ENCODE measurements at places on chromosomes 6 and 20.

DNA sequence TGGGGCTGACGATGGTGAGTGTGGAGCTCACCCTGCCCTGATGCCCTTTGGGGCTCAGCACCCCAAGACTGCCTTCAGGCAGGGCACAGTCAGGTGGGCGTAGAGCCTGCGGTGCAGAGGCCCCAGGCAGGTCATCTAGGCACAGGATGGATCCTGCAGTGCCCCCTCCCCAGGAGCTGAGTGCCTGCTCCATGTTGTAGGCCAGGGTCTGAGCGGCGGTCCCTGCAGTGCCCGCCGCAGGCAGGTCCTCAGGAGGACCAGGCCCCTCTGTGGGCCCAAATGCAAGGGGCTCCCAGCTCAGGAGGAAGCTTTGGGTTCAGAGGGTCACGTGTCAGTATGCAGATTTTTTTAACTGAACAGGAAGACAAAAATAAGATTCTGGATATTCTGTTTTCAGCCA lies 2.8 kb downstream of the MRGBP start:
- DNase-seq: no peak

GRCh38 chr20:57907131-57908000 lies 197.6 kb upstream of the PMEPA1 start:
- no peak for DNase-seq

DNA sequence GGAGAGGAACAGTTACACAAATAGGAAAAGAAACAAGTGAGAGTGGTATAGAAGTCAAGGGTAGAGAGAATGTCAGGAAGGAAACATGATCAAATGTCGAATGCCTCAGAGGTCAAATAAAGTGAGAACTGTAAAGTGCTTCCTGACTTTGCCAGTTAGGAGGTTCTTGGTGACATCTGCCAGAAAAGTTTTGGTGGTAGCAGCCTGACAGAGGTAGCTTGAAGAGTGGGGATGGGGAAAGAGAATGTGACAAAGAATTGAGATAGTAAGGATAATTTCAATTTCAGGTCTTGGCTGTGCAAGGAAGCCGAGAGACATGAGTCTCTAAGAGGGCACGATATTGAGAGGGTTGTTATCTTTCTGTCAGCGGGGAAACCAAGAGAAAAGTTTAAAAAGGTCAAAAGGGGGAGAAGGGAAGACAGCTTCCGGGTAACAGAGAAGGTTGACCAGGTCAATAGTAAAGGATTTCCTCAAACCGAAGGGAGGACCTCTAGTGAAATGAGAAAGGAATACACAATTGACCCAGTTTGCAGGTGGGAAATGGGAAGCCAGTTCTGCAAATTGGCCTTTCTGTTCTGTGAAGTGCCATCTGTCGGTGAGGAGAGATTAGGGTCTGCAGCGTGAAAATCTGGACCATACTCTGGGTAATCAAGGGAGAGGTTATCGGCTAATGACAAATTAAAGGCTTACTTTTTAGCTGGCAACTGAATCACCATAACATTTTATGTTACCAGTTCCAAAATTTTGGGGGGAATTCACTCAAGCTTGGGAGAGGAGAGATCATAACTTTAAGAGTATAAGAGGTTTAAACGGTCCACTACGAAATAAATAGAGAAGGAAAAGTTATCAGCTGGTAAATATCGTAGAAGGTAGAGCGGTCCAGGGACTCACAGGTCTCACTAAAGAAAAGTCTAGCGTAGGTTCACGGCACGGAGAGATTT lies 973 bp upstream of the BRD2 start:
- no peak for DNase-seq

GRCh38 chr20:50794181-50794845 lies 548 bp upstream of the BCAS4 start:
- peak; percentile 86 for DNase-seq

- DNase-seq: no peak
Measured at GRCh38 chr20:40449974-40450616, 238.9 kb downstream of the MAFB start.

- no peak for DNase-seq
Measured at GRCh38 chr6:112234601-112235000, 19.8 kb downstream of the LAMA4 start.

DNA sequence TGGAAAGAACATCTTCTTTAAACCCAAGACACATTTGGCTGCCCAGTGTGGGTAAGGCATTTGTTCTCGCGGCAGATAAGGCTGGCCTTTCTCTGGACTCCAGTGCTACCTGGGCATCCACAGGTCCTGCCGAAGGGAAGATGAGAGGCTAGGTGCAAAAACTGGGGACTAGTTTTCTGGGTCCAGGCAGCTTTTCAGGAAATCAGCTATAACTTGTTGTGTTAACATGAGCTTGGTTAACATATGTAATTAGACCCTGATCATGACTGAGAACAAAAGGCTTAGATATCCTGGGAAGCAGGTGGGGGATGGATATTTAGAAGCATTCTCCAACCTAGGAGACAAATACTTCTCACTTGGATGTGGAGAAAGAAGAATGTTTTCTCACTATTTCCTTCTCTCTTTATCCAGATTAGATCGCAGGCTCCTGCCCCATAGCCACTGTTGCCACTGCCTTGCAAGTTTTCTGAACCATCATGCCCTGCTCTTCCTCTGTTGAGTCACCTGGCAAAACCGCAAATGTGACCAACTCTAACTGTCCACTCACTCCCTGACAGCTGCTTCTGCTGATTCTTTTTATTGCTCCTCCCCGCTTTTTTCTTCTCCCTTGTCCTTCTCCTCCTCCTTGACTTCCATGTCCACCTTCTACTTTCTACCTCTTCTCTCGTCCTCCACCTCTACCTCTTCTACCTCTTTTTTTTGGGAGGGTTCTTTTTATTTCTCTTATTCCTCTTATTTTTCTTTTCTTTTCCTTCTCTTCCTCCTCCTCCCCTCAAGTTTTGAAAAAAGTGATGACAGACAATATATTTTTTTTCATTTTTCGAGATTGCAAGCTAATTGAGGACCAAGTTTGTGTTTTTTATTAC lies 258.1 kb downstream of the UTRN start:
- no peak for DNase-seq

- DNase-seq: no peak
Measured at GRCh38 chr20:59183751-59184150, 20.1 kb downstream of the ZNF831 start.

- DNase-seq: no peak
Measured at GRCh38 chr6:69894578-69895347, 28.4 kb downstream of the COL19A1 start.

GRCh38 chr20:3046677-3047462 lies 1.0 kb downstream of the MRPS26 start:
- no peak for DNase-seq

GRCh38 chr20:38075161-38075998 lies 41.8 kb downstream of the RPRD1B start:
- DNase-seq: no peak

DNA sequence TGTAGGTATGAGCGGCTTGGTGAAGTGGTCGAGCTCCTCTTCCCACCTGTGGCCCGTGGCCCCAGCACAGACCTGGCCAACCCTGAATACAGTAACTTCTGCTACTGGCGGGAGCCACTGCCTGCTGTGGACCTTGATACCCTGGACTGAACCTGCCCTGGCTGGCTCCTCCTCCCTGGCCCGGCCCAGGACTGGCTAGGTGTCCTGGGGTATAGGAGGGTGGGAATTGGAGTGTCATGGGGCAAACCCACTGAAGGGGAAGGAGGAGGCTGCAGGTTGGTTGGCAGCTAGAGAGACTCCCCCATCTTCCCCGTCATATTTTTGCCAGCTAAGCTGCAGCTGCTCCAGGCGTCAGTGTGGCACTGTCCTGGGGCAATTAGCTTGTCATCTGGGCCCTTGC lies 7.9 kb downstream of the EMILIN3 start:
- no peak for DNase-seq

- no peak for DNase-seq
Measured at GRCh38 chr20:25033924-25034300, 24.0 kb downstream of the ACSS1 start.

- DNase-seq: no peak
Measured at GRCh38 chr6:89993411-89993810, 99.1 kb downstream of the GJA10 start.

DNA sequence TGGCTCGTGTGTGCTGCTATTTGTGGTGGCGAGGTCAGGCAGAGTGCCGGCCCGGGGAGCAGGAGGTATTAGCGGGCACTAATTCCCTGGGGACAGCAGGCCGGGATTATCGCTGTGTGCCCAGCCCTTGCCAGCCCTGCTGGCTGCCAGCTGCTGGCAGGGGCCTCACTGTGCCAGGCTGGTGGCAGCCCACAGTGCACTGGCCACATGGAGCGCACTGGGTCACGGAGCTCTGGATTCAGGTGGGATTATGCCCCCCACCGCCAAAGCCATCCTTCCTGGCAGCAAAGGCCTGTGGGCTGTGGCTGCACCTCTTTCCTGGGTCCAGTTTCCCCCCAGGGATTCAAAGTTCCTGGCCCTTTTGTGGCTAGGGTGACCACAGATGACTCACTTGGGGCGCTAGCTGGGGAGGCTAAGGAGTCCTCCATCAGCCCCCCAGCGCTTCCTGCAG lies 59.7 kb downstream of the YTHDF1 start:
- DNase-seq: no peak

DNA sequence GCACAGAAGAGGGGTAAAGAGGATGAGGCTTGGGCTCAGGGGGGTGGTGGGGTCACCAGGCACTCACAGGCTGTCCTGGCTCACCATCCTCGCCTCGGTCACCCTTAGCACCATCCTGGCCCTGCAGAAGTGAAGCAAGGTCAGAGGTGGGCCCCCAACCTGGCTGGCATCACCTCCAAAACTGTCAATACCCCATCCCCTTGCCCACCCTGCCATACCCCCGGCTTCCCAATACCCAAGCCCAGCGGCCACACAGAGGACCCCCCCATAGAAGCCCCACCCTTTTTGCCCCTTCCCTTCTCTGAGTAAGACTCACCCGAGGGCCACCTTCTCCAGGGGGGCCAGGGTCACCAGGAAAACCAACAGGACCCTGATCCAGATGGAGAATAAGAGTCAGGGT lies 23.6 kb downstream of the COL11A2 start:
- DNase-seq: no peak

DNA sequence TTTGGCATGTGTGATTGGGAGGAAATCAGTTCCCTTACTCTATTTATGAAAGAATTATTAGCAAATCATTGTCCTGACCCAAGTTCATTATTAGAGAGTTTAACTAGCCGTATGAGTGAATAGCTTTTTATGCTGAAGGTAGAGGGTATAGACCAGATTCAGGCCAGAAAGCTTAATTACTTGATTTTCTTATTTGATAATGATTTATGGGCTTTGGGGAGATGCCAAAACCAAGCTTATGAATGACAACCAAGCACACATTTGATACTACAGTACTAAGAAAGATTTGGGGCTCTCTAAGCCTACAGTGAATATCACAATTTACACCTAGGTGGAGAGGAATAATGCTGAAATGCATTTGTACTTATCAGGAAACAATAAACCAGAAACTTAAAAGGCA lies 193.2 kb downstream of the ARHGAP18 start:
- DNase-seq: no peak

DNA sequence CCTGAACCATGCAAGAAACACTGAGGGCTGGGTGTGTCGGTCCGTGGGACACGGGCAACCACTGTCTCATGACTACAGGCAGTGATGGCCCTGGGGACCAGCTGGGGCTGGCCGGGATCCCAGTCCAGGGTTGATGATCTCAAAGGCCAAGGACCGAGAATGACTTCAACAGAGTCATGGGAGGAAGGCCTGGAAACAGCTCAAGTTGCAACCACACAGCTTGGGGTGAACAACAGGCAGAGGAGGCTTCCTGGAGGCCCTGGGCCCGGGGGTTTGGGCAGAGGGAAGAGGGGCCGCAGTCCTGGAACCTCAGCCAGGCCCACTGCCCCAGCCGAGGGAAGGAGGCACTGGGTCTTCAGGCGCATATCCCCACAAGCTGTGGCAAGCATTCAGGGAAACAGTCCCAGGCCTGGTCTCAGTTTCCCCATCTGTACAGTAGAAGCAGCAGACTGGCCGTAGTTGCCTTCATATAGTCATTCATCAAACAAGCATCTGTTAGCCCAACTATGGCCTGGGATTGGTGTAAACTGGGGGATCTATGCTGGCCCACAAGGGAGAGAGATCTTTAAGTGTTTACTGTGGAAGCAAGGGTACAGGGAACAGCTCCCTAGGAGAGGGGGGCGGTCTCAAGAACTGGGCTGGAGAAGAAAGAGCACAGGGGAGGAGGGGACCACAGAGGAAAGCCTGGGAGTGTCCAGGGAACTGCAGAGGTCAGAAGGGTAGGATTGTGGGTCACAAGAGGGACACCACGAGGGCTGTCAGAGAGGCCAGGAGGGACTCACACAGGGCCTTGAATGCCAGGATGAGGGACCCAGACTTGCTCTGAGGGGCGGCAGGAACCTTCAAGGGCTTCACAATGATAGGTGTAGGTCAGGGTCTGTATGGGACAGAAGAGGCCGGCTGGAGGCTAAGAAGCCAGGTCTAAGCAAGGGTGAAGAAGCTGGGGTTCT lies 2.1 kb downstream of the MYL9 start:
- peak; percentile 96 for DNase-seq

DNA sequence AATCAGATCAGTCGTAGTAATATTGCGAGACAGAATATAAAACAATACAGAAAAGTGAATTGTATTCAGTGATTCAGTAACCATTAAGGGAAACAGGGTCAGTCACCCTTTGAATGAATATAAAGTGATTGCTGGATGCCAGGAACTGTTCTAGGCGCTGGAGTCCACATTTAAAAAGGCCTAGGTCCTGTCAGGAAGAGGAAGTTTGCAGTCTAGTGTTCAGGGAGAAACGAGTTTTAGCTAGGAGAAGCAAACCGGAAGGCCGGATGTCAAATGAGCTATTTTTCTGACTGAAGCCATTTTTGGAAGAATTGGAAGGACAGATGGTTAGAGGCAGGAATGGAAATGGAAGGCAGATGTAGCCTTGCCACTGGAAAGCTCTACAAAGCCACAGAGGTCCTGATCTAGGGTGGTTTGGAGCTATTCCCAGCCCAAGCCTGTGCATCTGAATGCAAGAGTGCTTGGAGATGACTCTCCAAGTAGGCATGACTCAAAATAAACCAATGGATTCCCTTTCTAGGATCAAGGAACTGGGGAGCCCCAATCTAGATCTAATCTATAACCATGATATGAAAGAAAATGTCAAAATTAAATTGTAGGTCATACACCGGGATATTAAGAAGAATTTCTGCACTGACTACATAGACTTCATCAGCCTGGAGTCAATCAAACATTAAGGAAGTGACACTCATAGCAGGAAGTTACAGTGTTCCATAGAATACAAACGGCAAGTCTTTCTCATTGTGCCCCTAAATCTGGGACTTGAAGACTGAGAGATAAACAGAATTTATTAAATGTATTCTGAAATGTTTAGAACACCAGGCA lies 36.8 kb upstream of the CDKAL1 start:
- no peak for DNase-seq

DNA sequence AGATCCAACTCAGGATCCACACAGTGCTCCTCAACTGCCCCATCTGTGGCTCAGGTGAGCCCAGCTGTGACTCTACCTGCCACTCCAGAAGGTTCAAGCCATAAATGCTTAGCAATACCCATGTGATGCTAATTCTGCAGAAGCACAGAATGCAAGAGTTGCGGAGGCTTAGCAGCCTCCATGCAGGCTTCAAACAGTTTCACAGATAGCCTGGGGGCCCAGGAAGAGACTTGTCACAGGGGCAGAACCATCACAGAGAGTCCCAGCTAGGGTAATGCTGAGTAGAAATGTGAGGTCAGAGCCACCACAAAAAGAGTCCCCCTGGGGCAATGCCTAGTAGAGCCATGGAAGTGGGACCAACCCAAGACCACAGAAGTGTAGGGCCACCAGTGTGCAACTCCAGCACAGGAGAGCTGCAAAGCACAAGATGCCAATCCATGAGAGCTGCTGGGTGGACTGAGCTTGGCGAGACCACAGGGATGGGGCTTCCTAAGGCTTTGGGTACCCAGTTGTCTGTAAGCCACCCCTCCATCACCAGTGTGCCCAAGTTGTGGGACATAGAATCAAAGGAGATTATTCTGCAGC lies 283.9 kb downstream of the UBE3D start:
- DNase-seq: no peak

GRCh38 chr6:150233843-150234269 lies 91.0 kb downstream of the PPP1R14C start:
- DNase-seq: no peak
